ENCODE measurements at places on chromosomes 5 and 9. TPM values are rescaled to one million over a fixed set of nuclear protein-coding genes. Genes with fewer than 3 reads are reported as not detected.

The PDZD2 gene
- total RNA-seq: 7.8 TPM

DNA sequence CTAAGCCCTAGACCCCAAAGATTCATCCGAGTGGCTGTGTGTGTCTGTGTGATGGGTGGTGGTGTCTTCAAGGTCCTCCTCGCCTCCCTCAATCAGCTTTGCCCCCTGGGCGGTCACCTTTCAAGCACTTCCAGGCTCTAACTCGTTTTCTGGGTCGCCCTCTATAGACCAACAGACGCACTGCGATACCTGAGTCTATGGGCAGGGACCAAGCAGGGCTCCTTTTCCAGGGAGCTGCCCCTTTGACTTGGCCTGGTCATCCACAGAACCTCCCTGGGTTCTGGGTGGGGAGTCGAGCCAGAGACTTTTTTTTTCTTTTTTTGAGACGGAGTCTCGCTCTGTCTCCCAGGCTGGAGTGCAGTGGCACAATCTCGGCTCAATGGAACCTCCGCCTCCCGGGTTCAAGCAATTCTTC is 1.1 kb downstream of the SLC27A4 start:
- DNase-seq: peak; percentile 83

- no peak for DNase-seq
These were observed 10.4 kb downstream of the SWI5 start for GRCh38 chr9:128286440-128286839.

The CNTNAP3B gene
- 16.3 TPM for total RNA-seq

DNA sequence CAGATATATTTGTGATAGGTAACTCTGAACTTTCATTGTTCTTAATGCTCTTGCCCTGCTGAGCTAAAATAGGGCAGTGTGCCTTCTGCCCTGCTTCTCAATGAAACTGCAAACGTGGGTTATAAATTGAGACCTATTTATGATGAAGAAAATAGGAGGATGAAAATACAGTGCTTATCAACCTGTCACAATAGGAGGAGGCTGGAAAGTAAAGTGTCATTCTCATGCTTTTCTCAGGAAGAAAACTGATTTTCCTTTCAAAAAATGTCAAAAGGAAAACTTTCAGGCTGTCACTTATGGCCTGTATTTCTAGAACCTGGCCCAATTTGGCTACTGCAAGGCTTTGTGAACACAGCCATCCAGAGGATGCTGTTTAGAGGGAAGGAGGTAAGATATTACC is 130.3 kb upstream of the TUSC1 start:
- DNase-seq: no peak

The TPPP gene
- 5.6 TPM for total RNA-seq

- no peak for DNase-seq
These were observed 199.5 kb downstream of the ALDH1A1 start for GRCh38 chr9:72753266-72753893.

- no peak for DNase-seq
These were observed 73.9 kb downstream of the RORB start for GRCh38 chr9:74570879-74571512.

- no peak for DNase-seq
These were observed 23.8 kb downstream of the PLAC8L1 start for GRCh38 chr5:146081556-146081955.

DNA sequence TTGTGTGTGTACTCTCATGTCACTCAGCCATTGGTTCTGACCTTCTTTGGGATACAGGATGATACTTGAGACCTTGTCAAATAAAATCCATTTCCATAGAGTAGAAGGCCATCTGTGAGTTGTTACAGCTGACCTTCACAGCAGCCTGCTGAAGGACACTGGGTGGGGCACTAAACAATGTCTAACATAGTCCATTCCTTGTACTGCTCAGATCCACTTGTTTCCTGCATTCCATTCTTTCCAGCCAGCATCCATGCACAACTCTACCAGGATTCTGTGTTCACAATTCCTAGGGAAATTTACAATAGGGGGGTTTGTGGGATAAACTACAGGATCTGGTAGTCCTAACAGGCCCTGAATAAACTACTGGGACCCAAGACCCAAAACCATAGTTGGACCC is 286.4 kb downstream of the RASEF start:
- DNase-seq: no peak

The PKD2L2 gene
- total RNA-seq: not detected

- DNase-seq: no peak
These were observed 542.1 kb downstream of the PRR16 start for GRCh38 chr5:121006217-121006616.

The DMGDH gene
- 1.6 TPM for total RNA-seq

The NADK2 gene
- 26.6 TPM for total RNA-seq

DNA sequence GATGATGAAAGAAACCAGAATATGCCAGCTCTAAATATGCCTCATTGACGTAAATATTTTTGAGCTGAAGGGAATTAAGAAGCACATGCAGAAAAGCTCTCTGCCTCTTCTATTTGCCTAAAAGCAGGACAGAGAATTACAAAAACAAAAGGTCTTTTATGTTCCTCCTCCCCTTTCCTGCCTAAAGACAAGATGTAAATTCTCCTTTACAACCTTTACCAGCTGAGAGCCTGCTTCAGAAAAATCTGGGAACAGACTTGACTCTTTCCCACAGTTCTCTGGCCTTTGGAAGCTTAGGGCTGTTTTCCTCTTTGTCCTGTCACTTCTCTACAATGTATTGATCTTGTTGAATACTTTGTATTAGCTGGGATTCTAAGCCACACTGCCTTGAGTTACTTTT is 199.7 kb downstream of the TMC1 start:
- no peak for DNase-seq

DNA sequence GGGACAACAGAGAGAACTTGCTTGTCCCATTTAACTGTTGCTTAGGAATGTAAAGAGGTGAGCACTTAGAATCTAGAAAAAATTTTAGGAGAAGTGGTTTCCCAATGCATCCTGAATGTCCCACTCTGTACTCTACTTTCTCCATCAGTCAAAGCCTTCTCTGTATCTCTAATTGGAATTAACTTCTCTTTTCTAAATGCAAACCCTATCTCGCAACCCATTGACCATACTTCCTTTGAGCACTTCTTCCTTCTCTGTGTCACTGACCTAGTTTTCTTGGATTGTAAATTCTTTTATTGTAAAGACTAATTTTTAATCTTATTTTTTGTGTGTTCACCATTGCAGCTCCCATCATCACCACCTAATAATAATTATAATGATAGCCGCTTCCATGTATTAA is 33.3 kb downstream of the ADRB2 start:
- DNase-seq: no peak

DNA sequence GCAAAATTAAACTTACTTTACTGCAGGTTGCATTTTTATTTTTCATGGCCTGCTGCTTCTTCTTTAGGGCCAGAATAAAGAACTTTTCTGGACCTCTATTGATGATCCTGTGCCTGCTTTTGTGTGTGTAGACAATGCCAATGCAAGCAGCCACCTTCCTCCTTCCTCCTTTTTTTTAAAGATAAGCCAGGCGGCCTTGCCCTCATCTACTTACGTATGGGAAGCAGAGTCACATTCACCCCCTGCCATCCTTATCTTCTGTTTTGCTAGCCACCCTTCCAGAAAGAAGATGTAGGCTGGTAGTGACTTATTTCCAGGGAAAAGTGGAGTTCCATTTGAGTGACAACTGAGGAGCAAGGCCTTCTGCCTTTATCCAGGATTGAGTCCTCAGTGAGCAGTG is 122.9 kb downstream of the KDM4C start:
- no peak for DNase-seq

The LMX1B gene
- 1.6 TPM for total RNA-seq

- DNase-seq: no peak
These were observed 127.1 kb downstream of the MYO10 start for GRCh38 chr5:16809010-16809394.

The NRARP gene
- total RNA-seq: 26.6 TPM

GRCh38 chr5:170565072-170565471 is 61.3 kb downstream of the KCNIP1 start:
- no peak for DNase-seq

GRCh38 chr5:84088996-84089395 is 295.7 kb downstream of the EDIL3 start:
- no peak for DNase-seq

- DNase-seq: no peak
These were observed 135.4 kb downstream of the WDR41 start for GRCh38 chr5:77356740-77357139.

DNA sequence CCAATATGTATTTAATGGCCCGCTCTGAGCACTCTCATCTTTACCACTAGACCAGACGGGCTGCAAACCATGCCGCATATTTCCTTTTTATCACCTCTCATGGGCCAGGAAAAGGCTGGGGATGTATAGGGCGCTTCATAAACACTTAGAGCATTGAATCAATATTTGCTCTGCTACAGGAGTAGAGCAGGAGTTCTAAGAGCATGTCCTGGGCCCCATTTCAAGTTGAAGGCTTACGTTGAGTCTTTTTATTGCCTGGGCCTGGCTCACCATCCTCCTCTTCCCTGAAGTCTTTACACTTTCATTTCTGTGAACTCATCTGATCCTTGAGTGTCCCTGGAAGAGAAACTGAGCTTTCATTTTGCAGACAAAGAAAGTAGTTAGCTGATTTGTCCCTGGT is 112.4 kb downstream of the FSTL4 start:
- DNase-seq: no peak

- no peak for DNase-seq
These were observed 29.7 kb downstream of the ZNF462 start for GRCh38 chr9:106892632-106893031.

GRCh38 chr9:93676310-93677047 is 100.1 kb downstream of the PHF2 start:
- DNase-seq: peak; percentile 71

- DNase-seq: no peak
These were observed 99.9 kb upstream of the NFIB start for GRCh38 chr9:14413812-14414211.

DNA sequence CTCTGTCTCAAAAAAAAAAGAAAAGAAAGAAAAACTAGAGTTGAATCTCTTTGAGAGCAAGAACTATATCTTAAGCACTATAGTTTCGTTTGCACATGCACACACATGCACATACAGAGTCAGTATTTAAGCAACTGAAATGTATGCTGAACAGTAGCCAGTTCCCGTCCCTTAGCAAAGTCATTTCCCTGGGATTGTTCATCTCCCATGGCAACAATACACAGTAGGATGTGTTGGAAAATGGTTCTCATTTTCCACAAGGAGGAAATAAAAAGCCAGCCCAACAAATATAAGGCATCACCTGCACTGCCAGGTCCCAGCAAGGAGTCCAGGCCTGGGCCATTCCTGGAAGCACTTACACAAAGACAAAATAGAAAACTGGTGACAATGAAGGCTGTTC is 4.2 kb upstream of the ZNF346 start:
- no peak for DNase-seq

The FAM153A gene
- total RNA-seq: not detected

GRCh38 chr5:122500245-122501088 is 188.4 kb downstream of the SNCAIP start:
- no peak for DNase-seq

DNA sequence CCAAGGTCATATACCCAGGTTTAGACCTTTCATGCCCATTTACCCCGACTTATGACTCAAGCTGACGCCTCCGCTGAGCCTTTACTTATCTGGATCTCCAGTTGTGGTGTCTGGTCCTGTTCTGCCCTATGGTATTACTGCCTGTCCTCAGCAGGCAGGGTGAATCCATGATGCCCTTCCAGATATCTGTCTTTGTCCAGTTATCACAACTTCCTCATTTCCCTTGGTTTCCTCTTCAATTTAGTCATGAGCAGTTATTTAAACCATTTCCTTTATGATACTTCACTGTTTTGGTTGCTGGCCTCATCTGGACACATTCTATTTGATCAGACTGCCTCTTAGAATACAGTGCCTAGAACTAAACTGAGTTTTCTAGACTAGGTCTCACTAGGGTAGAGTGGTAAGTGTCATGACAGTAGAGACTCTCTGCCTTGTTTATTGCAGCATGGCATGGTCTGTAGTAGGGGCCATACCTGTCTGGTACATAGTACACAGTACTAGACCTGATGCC is 93.3 kb downstream of the MELK start:
- DNase-seq: no peak

Data from aorta (tissue), 5 donors.